Skeletal muscle cell (primary cell): ENCODE measurements at places on chromosomes 16 and 17.

DNA sequence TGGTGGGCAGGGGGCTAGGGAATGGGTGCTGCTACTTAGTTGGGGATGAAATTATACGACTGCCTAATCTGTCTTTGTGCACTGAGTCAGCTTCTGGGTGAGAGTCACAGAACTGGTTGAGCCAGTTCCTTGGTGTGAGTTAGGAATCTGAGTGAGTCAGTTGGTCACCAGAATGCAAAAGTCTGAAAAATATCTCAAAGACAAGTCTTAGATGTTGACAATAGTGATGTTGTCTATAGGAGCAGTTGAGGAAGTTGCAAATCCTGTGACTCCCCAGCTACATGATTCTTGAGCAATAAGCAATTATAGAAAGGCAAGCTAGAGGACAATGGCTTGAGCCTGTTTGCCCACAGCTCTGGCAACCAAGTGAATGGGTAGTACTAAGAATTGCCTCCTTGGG lies 399.2 kb downstream of the CNTNAP4 start:
- DNase-seq = no peak

GRCh38 chr16:49488336-49488735 lies 114.7 kb downstream of the C16orf78 start:
- DNase-seq = no peak

DNA sequence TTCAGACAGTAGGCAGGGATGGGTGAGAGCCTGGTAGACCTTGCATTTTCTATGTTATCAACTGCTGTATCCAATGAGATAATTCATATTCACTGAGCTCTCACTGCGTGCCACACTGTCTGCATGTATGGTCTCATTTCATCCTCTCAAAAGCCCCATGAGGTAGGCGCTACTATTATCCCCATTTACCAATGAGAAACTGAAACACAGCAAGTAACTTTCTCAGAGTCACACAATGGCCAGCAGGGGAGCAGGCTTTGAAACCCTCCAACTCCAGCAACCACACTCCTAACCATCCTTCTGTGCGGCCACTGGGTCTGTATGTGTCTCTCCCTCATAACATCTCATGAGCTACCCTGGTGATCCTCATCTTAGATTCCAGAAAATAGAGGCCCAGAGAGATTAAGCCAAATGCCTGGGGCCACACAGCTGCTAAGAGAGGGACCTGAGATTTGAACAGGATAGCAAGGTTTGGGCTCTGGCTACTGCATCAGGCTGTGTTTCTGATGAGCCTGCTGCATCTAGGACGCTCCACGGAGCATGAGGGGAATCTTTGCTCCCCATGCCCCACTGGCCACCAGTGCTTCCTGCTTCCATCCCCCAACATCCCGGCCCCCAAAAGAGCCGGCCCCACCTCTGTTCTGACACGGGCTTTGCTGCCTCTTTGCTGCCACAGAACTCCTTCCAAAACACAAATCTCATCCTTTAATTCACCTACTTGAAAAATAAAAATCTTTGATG lies 3.2 kb downstream of the CCR7 start:
- no peak for DNase-seq

- no peak for DNase-seq
Observed at GRCh38 chr17:42750739-42751344, 6.0 kb upstream of the EZH1 start.

- DNase-seq = no peak
Observed at GRCh38 chr17:29103341-29103740, 60.4 kb downstream of the PIPOX start.

DNA sequence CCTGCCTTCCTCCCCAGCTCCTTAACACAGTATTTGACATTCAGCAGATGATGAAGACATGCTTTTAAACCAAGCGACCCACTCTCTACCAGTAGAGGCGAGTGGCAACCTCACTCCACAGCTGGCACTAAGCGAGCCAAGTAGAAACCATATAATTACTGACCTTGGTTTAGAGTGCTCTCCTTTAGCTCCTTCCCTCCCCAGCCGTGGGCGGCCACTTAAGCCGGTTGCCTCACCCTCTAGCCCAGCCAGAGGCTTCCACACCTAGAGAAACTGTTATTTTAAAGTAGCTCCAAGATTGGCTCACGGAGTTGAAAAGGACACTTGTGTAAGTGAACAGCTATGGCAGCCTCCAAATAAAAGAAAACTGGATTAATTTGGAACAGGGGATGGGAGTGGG lies 109.1 kb upstream of the CRHR1 start:
- DNase-seq = no peak

- no peak for DNase-seq
Observed at GRCh38 chr17:3400055-3400454, 1.8 kb upstream of the OR1E1 start.

DNA sequence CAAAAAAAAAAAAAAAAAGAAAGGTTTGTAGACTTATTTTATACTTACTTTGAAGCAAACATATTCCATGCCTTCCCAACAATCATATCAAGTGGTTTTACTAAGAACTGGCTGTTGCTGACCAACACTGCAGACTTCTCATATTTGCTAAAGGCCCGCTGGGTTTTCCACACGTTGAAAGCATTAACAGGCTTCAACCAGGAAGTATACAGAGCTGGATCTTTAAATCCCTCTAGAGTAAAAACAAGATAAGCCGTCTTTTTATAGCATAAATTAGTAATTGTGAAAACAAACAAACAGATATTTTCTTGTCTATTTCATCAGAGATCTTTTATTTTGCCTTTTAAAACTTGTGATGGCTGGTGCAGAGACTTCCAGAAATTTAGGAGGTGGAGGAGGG lies 29.1 kb downstream of the TUBD1 start:
- DNase-seq = no peak

- DNase-seq = no peak
Observed at GRCh38 chr16:85522308-85522841, 90.7 kb upstream of the GSE1 start.

- no peak for DNase-seq
Observed at GRCh38 chr17:34305606-34306005, 13.6 kb upstream of the CCL8 start.
